Stimulated activated CD8-positive, alpha-beta memory T cell treated with anti-CD3 and anti-CD28 coated beads, Interleukin-4, amount 100 ng/mL, for 24 hours (primary cell): ENCODE measurements at places on chromosomes 2 and 18.

DNA sequence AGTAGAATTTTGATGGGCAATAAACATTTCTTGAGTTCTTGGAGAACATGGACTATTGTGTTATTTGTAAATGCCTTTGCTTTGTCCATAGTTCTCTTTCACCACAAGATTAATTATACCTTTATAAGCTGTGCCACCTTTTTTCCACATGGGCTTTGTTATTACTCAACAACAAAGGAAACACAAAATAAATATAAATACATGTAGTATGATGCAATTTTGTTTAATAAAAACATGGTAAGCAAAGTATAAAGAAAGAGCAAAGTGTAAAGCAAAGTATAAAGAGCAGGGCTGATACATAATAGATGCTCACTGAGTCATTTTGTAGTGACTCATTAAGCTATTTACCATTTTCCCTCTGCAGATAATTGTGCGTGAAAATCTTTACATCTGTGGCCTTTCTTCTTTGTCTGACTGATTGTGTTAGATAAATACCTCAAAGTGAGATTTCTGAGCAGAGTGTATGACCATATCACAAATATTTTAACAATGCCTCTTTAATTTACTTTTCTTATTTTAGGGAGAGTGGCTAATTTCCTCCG lies 80.9 kb downstream of the CERS6 start:
- no peak for DNase-seq

- DNase-seq, result no peak
Observed at GRCh38 chr2:183035954-183036669, 2.1 kb downstream of the NCKAP1 start.

- no peak for DNase-seq
Observed at GRCh38 chr2:221527776-221528309, 44.3 kb downstream of the EPHA4 start.

DNA sequence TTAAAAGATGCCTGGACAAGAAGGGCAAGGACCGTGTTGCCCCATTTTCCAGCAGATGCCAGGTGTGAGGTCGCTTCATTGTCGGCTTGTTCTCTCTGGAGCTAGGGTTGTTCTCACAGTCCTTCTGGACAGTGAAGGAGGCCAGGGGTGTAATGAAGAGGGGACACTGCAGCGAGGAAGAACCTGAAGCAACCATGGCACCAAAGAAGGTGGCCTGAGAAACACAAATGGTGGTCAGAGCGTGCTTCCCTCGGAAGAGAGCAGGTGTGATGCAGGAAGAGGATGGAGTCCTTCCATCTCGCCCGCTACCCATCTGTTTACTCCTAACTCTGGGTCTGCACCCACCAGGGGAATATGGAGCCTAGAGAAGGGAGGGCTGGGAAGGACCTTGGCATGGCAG lies 50.3 kb upstream of the TWIST2 start:
- no peak for DNase-seq

- DNase-seq, result no peak
Observed at GRCh38 chr2:119455066-119455718, 23.5 kb downstream of the TMEM37 start.

DNA sequence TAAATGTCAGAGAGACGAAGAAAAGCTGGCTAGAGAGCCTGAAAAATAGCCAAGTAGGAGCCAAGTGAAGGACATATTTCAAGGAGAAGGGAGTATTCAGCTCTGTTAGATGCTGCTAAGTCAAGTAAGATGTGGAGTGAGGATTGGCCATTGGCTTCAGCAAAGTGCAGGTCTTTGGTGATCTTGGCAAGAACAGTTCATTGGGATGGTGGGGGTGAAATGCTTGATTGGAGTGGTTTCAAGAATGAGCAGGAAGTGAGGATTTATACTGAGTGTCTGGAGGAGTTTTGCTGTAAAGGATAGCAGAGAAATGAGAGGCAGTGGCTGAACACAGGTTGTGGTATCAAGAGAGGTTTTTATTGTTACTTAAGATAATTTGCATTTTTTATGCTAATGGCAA lies 139.7 kb downstream of the PRPF40A start:
- DNase-seq, result no peak

DNA sequence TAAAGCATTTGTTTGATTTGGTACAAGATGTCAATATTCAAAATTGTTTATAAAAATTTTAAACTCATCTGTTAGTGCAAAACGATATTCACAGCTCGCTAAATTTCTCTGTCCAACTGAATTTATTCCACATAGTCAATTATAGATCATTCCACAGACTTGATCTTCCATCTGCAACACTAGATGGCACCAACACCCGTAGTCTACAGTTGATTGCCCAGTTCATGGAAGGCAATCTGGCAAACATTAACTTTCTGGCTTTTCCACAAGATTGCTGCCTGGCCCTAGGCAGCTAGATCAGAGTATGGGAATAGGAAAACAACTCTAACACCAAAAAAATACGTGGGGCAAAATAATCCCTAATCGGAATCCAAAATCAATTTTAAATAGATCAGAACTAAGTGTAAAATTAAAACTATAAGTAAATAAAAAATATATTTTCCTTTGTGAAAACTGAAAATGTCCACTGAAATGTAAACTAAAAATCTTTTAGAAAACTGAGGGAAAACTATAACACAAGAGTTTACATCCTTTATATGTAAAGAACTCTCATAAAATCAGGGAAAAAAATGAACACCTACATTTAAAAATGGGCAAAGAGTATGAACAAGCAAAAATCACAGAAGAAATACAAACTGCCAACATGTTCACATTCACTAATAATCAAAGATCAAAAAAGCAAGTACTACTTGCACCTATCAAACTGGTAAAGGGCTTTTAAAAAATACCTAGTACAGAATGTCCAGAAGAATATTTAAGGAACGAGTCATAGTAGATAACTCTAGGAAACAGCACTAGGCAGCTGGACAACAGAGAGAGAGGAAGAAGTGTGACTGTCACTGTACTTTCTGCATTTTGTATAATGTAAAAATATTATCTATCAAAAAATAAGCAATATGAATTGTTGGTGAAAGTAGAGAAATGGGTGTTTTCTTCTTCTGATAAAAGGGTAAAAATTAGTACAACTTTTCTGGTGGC lies 35.0 kb downstream of the RTN4 start:
- peak; percentile 2 for DNase-seq

DNA sequence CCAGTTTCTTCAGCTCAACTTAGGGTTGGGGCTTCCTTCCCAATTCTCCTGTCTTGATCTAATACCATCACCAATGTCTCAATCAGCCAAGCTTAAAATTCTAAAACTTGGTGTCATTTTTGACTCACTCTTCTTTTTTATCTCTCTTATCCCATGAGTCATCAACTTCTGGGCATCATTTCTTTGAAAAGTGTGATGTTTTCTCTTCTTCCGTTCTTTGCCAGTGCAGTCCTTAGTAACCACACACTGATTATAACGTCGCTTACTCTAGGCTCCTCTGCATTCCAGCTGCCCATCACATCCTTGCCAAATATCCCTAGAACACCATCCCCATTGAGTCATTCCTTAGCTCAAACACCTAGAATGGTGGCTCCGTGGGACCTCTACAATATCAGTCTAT lies 27.4 kb upstream of the MRO start:
- no peak for DNase-seq

DNA sequence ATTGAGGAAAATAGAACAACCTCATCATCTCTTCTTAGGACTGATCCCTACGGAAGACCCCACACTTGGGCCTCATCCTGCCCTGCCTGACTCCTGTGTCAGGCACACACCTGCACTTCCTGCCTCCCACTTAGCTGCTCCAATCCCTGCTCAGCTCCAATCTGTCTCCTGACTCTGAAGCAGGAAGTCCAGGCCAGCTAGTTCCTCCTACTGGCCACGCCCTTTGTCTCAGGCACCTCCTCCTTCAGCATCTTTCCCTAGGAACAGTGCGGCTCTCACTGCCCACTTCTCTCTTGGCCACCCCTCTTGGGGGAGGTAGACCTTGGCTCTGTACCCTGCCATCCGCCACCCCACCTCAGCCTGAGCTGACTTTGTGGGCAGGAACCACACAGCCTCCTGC lies 135.8 kb downstream of the CELF4 start:
- DNase-seq, result no peak

DNA sequence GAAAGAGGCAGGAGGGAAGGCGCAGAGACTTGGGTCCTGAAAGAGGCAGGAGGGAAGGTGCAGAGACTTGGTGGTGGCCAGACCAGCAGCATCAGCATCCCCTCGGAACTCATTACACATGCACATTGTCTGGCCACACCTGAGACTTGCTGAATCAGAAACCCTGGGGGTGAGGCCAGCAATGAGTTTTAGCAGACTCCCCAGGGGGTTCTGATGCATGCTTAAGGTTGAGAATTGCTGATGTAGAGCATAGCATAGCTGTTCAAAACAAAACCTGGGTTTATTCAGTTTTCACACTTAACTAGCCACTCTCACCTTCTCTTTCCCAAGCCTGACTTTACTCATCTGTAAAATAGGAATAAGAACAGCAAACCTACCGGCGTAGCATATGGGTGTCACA lies 122.9 kb downstream of the MRO start:
- DNase-seq, result no peak

- DNase-seq, result no peak
Observed at GRCh38 chr18:74275736-74276135, 16.0 kb downstream of the CYB5A start.

DNA sequence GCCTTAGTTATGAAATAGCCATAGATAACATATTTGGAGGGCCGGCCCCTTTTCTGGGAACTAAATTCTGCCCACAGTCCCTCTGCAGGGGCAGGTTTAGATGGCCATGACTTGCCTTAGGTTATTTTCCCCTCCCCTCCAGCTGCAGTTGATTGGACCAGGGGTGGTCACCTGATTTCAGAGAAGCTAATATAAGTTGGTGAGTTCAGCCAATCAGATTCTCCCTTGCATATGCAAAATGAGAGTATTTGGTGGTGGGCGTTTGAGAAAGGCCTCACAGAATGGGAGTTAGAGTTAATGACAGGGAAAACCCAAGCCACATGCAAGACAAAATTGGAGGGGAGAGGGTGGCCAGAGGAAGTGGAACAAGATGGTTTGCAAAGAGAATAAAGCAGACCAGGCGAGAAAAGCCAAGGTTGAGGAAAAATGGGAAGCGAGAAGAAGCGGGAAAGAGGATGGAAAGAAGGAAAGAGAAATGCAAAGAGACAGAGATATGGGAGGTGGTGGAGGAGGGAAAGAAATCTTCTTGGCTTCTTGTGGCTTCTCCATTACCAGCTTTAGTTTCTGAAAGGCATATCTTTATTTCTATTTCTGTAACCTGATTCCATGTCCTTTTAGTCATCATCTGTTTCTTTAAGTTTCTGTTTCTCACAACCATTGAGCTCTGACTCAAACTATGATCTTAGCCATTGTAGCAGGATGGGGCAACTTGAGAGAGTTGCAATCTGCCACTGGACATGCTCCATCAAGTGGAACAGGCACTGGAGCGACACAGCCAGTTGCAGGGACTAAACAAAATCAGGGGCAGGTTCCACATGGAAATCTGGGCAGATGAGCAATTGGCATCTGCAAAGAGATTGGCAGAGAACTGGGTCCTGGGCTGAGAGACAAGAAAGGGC lies 108.1 kb upstream of the SIX3 start:
- no peak for DNase-seq

DNA sequence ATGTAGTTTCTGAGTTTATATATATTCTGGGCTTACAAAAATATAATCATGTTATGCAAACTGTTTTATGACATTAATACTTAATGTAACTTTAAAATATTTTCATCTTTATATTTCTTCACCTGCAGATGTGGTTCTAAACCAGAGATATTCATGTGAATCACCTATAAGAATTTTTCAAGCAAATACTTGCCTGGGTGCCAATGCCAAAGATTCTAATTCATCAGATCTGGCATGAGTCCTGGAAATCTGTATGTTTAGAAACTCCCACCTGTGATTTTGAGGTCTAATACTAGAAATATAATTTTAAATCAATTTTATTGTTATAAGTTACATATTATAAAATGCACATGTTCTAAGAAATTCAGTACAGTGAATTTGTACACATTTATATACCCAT lies 19.9 kb upstream of the DNAH6 start:
- DNase-seq, result no peak

DNA sequence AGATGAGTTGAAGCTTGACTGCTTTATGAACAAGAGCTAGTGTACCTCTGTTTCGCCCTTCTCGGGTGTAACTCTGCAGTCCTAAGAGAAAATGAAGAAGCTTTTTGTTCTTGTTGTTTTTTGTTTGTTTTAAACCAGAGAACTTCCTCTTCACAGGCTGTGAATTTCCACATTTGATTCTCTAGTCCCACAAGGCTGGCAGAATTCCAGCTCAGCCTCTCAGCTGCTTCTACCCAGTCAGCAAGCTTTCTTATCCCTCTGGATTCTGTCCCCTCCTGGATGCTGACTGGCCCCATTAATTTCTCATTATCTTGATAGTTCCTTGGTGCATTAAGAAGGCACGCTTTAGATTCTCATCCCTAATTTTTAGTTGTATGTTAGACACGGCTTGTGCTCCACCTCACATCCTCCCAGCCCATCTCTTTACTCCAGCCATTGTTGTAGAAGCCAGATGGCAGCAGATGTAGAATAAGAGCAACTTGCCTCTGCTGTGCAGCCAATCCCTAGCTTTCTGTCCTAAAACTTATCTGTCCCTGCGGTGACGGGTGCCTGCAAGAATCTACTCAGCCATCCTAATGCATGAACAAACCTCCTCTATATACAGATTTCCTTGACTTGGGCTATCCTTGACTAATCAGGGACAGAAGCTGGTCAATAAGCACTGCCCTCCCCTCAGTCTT lies 12.3 kb upstream of the RESP18 start:
- no peak for DNase-seq

DNA sequence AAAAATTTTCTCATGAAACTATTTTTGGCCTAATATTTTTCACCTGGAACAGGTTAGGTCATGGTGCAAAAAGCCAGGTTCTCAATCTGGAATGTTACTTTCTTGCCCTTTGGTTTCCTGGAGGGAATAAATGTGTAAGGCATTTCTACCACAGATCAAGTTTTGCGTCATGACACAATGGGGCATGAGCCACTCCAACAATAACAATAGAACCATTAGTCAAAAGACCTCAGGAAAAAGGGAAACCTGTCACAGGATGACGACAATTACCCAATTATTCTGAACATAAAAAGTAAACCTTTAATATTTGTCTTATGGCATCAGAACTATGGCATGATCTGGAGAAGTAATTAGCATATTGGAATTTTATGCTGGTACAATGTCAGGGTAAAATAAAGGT lies 88.2 kb upstream of the HNRNPA3 start:
- no peak for DNase-seq

DNA sequence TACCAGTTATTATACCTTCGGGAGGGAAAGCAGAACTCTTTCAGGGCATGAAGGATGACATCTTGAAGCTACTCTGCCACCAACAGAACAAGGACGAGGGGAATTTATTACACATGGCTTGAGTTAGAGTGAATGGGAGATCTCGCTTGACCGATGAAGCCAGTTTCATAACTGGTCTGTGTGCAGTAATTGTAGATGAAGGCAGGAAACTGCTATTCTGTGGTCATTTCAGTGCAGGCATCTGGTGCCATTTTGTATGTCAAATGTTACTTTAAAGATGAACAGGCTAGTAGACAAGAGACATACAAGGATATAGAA lies 20.5 kb downstream of the GREB1 start:
- DNase-seq, result no peak
